ENCODE measurements at places on chromosomes 2 and 18. TPM values are rescaled to one million over a fixed set of nuclear protein-coding genes. Genes with fewer than 3 reads are reported as not detected.

Gene PROKR1
- not detected for total RNA-seq

DNA sequence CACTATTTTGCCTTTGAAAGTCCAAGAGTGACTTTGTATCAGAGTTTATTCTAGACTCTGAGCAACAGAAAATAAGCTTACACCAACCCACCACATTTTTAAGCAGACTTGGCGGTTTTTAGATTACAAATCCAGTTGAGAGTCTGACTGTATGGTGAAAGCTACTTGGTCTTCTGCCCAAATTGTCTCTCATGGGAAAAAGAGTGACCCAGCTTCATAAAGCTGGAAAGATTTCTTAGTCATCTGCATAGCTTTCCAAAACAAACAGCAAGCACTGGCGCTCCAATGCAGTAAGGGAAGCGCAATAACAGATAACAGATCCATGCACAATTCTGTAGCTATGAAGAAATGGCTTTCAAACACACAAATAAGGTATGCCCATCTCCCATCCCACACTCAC, 7.1 kb downstream of the DSG1 start:
- no peak for DNase-seq
- no peaks in the 10 kb centered on the region for H3K36me3 ChIP-seq
- no peaks in the 10 kb centered on the region for H3K27me3 ChIP-seq
- H3K4me1 ChIP-seq = no peaks in the 10 kb centered on the region

DNA sequence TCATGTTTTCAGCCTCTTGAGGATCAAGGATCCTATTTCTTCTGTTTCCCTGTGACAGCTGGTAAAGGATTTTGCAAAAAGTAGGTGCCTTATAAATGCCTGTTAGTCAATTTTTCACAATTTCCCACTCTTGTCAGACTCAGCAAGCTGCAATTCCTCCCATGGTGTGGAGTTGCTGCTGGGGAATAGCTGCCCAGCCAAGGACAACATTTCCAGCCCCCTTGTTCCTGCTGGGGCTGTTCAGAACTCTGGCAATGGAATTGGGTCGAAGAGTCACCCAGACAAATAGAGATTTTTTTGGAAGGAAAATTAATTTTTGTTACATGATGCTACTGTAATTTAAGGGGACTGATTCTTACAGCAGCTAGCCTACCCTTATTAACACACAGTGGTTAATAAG, 43.7 kb downstream of the FSHR start:
- no peak overlapping the region for H3K4me3 ChIP-seq
- H3K4me1 ChIP-seq = no peaks in the 10 kb centered on the region
- H3K36me3 ChIP-seq = no peaks in the 10 kb centered on the region
- no peaks in the 10 kb centered on the region for H3K27me3 ChIP-seq
- H3K27ac ChIP-seq = no peak overlapping the region

- H3K27me3 ChIP-seq = no peaks in the 10 kb centered on the region
- H3K4me3 ChIP-seq = no peak overlapping the region
- no peak for DNase-seq
These were observed 130.5 kb downstream of the ZNF516 start for GRCh38 chr18:76364282-76365259.
